Renal cortex interstitium (tissue), 15 donors: ENCODE measurements at places on chromosomes 4 and X. TPM values are rescaled to one million over a fixed set of nuclear protein-coding genes. Genes with fewer than 3 reads are reported as not detected.
A peak's percentile ranks its signal among the peaks of the same experiment; 100 is the strongest.

Gene CXCL11
- polyA plus RNA-seq, result 0.51 TPM

Gene WNK3
- polyA plus RNA-seq, result 4.7 TPM

DNA sequence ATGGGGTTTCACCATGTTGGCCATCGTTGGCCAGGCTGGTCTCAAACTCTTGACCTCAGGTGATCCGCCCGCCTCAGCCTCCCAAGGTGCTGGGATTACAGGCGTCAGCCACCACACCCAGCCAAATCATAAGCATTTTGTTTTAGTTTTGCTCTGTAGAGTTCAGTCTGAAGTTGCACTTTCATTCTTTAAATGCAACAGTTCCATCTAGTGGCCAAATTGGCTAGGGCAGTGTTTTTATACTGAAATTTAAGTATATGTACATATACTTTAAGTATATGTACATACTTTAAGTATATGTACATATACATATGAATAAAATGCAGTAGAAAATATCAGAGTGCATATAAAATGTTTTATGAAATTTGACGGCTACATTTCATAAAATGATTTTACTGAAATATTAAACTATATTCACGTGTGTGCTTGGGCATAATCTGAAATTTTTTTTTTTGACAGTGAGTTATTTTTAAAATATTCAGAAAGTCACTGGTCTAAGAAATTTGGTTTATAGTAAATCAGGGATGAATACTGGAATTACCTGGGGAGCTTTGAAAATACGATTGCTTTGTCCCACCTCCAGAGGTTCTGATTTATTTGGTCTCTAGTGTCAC, 145.5 kb downstream of the NWD2 start:
- peak; percentile 35 for DNase-seq

DNA sequence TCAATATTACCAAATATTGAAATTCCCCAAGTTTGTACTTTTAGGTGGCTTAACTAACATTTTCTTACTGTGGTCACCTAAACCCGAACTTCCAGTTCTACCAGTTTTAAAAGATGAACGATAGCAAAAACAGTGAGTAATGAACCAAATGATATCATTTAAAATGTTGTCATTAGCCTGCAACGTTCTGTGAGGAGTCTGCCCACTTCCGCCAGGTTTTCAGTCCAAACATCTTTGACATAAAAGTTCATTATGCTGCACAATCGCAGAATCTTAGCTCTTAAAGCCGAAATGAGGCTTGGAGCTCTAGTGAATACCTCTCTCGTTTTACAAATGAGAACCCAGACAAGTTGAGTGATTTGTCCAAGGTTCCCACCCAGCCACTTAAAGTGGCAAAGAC, 762 bp downstream of the PIGA start:
- DNase-seq, result no peak

- DNase-seq, result no peak
These were observed 91.9 kb upstream of the RBPJ start for GRCh38 chr4:26228883-26229282.

DNA sequence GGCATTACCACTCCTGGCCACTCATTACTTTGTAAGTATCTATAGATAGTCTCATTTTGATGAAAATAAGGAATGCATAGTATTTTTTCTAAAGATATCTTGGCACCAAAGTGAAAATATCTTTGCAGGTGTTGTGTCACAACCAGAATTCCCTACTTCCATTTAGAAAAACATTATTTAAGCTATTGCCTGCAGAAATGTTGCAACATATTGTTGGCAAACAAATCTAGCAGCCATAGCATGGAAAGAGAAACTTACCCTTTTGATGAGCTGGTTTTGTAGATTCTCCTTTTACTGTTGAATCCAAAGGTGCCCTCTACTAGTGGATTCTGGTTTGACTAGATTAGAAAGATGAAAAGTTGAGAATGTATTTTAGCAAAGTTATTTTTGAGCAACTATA, 138.8 kb downstream of the AREG start:
- DNase-seq, result no peak

DNA sequence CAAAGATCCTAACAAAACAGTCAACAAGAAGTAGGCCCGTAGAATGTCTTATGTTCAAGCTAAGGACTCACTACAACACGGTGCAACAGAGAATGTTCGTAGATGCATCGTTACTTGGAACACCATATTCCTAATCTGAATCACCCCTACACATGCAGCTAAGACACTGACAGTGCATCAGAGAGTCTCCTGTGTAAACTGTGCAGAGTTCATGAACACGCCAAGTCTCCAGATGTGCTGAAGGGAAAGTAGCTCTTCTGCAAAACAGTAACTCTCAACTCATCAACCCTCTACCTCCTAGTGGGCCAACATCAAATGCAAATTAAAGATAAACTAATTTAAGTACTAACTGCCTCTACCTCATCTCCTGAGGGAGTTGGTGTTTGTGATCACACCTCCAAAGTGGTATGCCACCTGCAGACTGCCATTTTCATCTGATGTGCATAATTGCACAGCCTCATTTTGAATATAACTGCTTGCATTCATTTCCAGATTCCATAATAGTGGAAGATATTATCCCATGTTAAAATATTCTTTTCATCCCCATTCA, 73.5 kb downstream of the MOSPD2 start:
- DNase-seq, result no peak

- DNase-seq, result no peak
These were observed 987.7 kb upstream of the GRIA3 start for GRCh38 chrX:122196343-122196742.

DNA sequence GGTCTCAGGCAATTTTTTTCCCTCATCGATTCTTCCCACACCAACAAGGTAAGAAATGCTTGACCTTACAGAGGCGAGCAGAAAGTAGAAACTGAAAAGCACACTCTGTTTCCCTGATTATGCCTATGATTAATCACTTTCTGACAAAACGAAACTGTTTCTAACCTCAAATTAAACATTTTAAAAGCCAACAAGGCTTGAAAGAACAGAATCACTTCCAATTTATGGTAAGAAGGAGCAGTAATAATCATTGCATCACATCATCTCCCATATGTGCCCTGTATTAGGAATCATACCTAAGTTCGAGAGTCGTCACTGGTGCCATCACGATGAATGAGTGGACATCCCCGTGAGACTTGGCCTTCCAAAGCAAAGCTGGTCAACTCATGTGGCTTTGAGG, 12.5 kb upstream of the CXCL13 start:
- no peak for DNase-seq

GRCh38 chrX:49838374-49838773, 9.3 kb downstream of the PAGE4 start:
- DNase-seq, result no peak
